Hematopoietic multipotent progenitor cell treated with erythropoietin and hydrocortisone succinate and interleukin-3 and kit ligand, for 17 days (in vitro differentiated cells): ENCODE measurements at places on chromosomes 11 and 22.

GRCh38 chr11:59226396-59226795 is 13.7 kb upstream of the MPEG1 start:
- no peak for DNase-seq

GRCh38 chr11:14905104-14906033 is 13.3 kb upstream of the CYP2R1 start:
- peak; percentile 7 for DNase-seq

GRCh38 chr22:29197096-29197495 is 8.6 kb upstream of the EMID1 start:
- DNase-seq = peak; percentile 65

DNA sequence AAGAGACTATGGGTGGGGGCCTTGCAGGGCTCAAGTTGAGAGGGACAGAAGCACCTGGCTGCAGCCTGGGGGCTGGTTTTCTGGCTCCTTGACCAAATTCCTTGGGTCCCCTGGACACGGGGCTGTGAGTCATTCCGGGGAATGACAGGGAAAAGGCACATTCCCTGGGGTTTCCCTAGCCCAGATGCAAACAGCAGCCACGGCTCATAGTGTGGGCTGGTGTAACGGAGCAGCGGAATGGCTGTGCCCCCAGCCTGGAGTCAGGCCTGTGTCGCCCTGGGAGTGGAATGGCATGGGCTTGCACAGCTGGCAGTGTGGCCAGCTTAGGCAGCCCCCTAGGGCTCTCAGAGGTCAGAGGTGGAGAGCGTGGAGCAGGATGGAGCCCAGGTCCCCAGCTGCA is 77.6 kb upstream of the KCNQ1OT1 start:
- DNase-seq = no peak

- DNase-seq = no peak
Observed at GRCh38 chr22:48804811-48805301, 1022.8 kb downstream of the BRD1 start.

DNA sequence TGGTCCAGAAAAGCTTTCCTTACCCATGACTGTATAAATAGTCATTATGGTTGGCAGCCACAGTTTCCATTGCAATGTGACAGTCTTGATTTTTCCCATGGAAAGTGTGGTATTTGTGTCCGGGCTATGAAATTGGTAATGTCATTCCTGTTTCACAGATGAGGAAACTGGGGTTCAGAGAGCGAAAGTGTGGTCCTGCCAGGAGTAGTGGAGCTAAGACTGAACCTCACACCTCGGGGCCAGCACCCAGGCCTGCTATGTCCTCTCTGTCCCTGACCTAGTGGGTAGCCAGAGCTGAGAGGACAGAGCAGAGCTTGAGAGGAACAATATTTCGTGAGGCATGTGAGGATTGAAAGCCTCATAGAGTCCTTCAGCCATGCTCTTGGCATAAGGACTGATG is 1.2 kb upstream of the YDJC start:
- DNase-seq = no peak

- no peak for DNase-seq
Observed at GRCh38 chr22:16914006-16914405, 88.8 kb upstream of the XKR3 start.

- DNase-seq = no peak
Observed at GRCh38 chr22:18091916-18092526, 14.2 kb downstream of the PEX26 start.

DNA sequence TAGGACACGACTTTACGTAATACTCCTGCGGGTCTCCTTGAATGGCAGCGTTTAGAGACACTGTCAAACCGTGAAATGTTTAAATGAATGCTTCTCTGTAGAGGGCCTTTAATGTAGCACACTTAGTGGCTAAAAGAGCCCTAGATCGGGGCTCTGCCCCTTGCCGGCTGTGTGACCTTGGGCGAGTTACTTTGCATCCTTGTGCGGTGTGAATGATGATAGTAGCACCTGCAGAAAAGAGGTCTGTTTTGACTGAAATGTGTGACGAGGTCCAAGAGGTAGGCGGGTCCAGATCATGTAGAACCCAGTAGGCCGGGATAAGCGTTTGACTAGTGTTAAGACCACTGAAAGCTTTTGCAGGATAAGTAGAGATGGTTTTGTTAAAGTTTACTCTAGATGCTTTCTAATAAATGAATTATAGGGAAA is 866 bp downstream of the MED17 start:
- no peak for DNase-seq

DNA sequence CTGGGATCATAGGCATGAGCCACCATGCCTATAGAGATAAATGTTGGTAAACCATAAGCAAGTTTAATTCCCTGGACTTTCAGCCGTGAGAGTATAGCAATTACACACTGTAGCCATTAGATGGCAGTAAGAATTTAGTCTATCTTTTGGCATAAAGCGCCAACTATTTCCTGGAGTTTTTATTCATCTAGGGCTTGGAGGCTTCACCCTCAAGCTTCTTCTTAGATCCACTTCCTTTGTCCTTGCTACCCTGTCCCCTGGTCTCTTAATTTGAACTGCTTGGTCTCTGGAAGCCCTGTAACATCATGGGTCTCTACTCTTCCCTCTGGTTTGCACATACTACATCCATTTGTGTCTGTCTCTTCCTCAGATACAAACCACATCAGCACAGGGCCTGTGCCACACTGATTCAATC is 38.2 kb downstream of the OR10A6 start:
- DNase-seq = peak; percentile 16

GRCh38 chr11:28619846-28620540 is 511.8 kb downstream of the METTL15 start:
- DNase-seq = no peak

GRCh38 chr11:29448246-29448877 is 568.5 kb downstream of the KCNA4 start:
- no peak for DNase-seq

DNA sequence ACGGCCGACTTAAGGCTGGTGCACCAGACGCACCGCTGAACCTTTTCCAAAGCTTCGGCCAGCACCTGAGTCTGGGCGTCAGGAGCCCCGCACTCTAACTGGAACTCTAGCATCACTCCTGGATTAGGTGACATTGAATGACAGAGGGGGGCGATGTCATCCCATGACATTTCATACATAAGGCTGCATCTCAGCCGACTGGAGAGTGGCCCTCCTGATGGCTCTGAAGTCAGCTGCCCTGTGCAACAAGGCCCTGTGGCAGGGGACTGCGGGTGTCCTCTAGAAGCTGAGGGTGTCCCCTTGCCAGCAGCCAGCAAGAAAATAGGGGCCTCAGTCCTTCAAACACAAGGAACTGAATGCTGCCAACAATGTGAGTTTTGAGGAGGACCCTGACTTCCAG is 10.1 kb upstream of the FADS3 start:
- peak; percentile 29 for DNase-seq

GRCh38 chr22:35482311-35482710 is 58.3 kb upstream of the RASD2 start:
- no peak for DNase-seq

DNA sequence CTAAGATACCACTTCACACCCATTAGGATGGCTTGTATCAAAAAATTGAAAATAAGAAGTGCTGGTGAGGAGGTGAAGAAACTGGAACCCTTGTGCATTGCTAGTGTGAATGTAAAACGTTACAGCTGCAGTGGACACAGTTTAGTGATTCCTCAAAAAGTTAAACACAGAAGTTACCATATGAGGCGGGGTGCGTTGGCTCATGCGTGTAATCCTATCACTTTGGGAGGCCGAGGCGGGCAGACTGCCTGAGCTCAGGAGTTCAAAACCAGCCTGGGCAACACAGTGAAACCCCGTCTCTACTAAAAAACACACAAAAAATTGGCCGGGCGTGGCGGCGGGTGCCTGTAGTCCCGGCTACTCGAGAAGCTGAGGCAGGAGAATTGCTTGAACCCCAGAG is 43.5 kb downstream of the SGSM3 start:
- no peak for DNase-seq

DNA sequence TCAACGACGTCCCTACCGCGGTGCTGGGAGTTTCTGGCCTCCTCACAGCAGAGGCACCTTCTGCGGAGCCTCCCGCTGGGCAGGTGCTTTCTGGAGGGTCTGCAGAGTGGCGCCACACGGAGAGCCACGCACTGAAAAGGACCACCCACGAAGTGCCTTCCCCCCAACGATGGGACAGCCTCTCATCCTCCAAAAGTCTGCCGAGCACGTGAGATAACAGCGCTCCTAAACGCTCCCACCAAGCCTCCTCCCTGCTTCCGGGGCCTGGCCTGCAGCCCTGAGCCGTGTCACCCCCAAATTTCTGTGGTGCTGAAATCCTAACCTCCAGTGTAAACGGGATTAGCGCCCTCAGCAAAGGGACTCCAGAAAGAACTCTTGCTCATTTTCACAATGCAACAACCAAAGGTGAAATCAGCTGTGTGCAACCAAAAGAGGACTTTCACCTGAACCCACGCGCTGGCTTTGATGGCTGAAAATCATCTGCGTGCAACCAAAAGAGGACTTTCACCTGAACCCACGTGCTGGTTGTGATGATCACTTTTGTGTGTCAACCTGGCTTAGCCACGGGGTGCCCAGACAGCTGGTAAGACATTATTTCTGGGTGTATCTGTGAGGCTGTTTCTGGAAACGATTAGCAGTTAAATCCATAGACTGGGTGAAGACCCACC is 924.6 kb downstream of the BRD1 start:
- DNase-seq = no peak

DNA sequence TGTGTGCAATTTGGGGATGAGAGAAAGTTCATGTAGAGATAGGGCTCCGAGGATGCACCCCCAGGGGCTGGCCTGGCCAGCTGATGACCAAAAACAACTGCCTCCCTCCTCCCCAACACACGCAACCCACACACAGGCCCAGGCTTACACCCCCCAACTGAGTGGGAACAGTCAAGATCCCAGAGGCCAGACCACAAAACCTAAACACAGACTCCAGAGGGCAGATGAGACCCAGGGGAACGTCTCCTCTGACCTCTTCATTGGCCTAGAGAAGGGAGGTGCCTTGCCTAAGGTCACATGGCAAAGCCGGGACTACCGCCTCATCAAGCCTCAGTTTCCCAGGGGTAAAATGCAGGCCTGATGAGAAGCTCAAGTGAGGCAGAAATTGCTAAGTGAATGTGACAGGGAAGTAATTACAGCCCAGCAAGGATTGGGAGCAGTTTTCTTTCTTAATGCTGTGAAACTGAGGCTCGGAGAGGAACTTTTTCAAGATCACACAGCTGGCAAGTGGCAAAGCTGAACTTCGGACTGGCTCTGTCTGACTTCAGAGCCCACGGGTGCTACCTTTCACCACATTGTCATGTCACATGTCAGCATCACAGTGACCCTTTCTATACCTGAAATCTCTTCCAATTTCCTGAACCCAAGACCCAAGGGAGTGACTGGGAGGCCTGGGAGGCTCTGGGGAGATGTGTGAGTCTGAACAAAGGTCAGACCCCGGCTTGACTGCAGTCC is 69.9 kb upstream of the WNT11 start:
- no peak for DNase-seq

GRCh38 chr11:3799873-3800272 is 2.5 kb upstream of the NUP98 start:
- no peak for DNase-seq

DNA sequence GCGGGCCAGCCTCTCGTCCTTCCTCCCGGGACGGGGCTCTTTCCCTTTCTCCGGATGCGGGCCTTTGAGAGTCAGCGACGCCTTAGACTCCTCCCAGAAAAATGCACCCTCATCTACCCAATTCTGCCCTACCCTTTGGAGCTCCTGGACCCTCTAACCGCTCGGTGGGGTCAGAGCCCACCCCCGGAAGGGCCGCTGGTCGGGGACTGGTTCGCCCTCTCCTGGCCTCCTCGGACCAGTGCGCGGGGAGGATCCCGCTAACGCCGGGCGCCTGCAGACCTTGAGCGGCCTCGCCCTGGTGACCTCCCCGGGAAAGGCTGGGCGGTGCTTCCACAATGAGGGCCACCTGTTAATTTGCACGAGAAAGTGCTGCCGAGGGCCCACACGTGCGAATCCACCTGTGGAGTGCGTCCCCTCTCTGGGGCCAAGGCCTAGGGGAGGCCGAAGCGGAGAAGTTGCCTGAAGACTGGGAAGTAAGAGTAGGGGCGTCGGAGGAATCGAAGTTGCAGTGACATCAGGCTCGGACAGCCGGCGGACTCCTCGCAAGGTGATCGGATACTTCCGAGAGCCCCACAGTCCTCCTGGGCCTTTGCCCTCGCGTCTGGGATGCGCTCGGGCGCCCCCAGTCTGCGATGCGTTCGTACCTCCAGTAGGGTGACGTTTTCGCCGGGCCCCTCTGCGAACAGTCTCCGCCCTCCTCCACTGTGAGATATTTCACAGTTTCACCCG is 61.5 kb downstream of the ENDOD1 start:
- peak; percentile 97 for DNase-seq

GRCh38 chr11:19673924-19674729 is 38.5 kb upstream of the NAV2 start:
- no peak for DNase-seq

GRCh38 chr22:30234786-30235470 is 11.6 kb downstream of the LIF start:
- DNase-seq = no peak

GRCh38 chr22:36328635-36329253 is 59.0 kb downstream of the MYH9 start:
- peak; percentile 38 for DNase-seq

DNA sequence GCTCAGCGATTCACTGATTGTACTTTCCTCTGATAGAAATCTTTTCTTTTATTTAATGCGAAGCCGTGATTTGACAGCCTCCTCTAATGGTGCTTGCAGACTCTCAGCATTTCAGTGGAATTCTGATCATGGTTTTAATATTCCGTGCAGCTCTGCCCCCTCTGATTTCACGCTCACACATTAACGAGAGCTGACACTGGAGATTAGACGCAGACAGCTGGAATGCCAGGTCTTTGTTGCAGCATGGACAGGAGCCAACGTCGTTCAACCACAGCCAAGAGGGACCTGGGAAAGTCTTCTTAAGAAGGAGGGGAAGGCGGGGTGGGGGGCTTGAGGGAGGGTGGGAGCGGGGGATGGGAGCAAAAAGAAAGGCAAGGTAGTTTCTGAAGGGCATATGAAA is 186.4 kb downstream of the BLID start:
- no peak for DNase-seq
